Left forelimb (tissue), 1 donor: ENCODE measurements at places on chromosomes 12 and 14.

DNA sequence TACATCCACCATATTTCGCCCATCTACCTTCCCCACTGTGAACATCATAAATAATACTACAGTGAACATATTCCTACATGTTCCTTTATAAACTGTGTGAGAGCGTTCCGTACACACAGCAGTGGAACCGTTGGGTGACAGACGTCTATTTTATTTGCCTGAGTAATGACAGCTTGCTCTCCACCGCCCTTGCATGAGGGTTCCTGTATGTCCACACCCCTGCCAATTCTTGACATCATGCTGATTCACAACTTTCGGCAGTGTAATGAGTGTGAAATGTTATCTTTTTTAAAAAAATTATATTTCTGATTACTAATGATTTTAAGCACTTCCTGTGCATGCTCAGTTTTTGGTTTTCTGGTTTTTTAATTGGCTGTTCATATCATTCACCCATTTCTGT lies 4.3 kb upstream of the RAD52 start:
- no peak for DNase-seq

GRCh38 chr14:24057271-24057670 lies 5.5 kb downstream of the CARMIL3 start:
- no peak for DNase-seq

GRCh38 chr14:101121508-101122139 lies 218.1 kb upstream of the RTL1 start:
- DNase-seq: peak; percentile 60

- DNase-seq: no peak
Measured at GRCh38 chr12:122839907-122840554, 4.8 kb downstream of the HIP1R start.

DNA sequence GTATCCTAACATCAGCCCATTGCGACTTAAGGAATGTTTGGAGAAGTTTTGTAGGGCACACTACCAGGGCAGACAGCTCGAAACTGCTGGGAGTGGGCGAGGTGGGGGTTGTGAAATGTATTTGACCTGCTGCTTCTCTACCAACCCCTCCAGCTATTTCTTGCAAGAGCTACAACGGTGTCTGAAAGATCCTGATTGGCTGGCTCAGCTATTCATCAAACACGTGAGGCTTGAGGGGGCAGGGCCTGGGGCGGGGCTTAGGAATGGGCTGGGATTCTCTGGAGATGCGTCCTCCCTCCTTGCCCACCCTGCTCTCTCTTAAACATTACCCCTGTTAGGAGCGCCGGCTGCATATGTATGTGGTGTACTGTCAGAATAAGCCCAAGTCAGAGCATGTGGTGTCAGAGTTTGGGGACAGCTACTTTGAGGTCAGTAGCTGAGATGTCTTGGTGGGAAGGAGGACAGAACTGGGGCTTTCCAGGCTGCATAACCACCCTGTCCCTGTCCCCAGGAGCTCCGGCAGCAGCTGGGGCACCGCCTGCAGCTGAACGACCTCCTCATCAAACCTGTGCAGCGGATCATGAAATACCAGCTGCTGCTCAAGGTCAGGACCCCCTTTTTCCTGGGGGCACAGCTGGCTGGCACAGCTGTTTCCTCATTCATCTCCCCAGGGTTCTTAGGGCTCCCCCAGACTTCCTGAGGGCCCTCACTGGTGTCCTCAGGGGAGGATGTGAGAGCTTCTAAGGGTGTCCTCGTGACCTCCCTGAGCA lies 3.1 kb downstream of the ARHGEF25 start:
- DNase-seq: no peak

DNA sequence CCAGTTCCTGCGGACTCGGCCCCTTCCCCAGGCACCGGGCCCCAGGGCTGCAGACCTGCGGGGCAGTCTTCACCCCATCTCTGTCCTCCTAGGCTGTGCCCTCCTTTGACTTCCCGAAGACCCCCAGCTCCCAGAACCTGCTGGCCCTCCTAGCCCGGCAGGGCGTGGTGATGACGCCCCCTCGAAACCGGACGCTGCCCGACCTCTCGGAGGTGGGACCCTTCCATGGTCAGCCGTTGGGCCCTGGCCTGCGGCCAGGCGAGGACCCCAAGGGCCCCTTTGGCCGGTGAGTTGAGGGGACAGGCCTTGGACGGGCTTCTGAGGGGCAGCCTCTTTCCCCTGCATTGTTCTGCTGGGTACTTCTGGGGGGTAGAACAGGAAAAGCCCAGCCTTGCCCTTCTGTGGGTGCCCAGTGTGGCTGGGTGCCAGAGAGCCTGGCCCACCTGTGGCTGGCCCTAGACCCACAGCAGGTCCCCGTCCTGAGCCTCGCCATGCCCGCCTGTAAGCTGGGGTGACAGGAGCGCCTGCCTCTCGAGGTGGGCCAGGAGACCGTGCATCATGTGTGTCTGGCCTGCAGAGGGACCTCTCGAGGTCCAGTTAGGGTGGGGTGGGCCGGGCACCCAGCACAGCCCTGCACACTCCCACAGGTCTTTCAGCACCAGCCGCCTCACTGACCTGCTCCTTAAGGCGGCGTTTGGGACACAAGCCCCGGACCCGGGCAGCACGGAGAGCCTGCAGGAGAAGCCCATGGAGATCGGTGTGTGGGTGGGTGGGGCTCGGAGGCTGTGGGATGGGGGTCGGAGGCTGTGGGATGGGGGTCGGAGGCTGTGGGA lies 12.6 kb upstream of the PUS1 start:
- no peak for DNase-seq

GRCh38 chr12:42871816-42872215 lies 282.3 kb upstream of the PRICKLE1 start:
- no peak for DNase-seq

- peak; percentile 36 for DNase-seq
Measured at GRCh38 chr12:111443586-111443985, 37.9 kb downstream of the SH2B3 start.

- DNase-seq: no peak
Measured at GRCh38 chr12:45439039-45439438, 223.1 kb downstream of the ANO6 start.

DNA sequence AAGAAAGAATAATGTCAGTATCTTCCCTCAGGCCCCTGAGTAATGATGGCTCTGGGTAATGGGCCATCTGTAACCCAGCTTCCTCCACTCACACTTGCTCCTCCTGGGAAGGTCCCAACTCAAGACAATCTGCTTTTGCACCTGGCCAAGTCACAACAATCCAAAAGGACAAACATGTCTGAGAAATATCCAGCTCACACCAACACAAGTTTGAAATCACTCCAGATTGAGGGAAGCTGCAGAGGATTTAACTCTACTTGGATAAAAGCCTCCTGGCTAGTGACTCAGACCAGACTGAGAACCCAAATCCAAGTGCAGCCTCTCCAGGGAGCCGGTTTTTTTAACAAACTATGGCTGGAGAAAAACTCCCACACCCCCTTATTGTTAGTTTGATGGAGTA lies 34.2 kb downstream of the RTRAF start:
- no peak for DNase-seq

DNA sequence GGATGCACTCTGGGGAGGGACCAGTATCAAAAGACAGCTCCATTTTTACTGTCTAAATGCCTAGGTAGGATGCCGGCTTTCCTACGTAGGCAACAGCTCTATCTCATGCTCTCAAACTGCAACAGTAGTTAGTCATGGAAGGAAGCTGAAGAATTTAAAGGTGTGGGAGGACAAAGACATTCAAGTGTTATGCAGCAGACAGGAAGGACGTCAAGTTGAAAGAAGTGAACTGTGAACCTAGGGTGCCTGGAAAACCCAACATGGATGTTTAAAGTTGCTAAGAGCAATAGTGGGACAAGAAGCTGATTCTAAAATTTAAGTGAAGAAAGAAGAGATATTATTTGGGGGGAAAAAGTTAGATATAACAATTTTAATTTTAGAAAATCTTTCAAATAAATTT lies 5.9 kb downstream of the SEC23A start:
- DNase-seq: no peak

- no peak for DNase-seq
Measured at GRCh38 chr14:100305324-100306100, 732 bp downstream of the SLC25A29 start.

DNA sequence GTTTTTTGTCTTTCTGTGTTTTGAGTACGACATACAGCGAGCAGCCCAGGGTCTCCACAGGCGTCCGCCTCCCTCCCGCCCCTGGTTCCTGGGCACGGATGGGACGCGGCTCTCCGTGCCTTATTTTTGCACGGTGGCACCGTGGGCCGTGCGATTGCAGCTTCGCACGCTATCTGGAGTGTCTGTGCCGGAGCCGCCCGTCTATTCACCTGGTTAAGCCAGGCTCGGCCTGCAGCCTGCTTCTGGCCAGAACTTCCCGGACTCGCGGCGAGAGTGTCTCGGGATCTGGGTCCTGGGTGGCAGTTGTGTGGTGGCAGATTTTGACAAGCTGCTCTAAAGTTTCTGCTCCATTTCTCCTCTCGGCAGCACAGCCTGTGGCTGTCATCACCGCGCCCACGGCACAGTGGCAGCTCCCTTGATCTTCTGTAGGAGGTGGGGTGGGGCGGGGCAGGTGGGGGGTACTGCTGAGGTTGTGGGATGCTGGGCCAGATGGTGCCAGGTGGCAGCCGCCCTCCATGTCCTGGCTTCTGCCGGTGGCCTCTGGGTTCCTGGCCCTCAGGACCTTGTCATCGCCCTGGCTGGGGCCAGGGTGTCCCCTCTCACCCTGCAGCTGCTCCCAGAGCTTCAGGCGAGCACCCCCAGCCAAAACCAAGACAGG lies 2.9 kb downstream of the MMP17 start:
- no peak for DNase-seq

DNA sequence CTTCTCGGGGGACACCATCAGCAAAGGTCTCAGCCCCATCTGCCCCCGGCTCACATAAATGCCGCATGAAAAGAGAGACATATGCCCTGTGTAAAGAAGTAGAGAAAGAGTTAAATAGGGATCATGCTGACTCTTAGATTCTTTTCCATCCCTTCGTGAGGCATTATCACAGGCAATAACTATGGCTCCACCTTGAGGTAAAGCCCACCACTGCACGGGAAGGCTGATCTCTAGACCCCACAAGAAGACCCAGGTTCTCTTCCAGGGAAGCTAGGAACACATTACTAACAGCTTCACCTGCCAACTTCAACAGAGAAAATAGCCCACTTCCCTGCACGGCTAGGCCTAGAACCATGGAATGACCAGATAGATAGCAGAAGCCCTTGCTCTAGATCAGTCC lies 14.1 kb upstream of the NOP2 start:
- no peak for DNase-seq

- DNase-seq: no peak
Measured at GRCh38 chr12:28870839-28871440, 278.1 kb upstream of the FAR2 start.

DNA sequence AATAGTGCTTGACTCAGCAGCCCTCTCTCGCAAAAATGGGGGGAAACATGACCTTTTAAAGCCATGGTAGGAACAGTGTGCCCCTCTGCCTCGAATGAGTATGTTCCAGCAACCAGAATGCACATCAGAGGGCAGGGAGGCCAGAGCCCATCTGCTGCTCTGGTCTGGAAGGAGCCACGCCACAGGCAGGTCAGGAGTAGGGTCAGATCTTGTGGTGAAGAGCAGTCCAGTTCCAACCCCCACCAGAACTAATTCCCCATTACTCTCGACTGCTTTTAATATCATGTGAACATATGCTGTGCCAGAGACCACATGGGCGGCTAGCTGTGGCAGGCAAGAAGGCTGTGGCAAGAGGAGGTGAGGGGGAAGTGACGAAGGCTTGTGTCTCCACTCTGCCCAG lies 34.6 kb upstream of the TMX1 start:
- DNase-seq: no peak

GRCh38 chr12:10968765-10969456 lies 17.8 kb downstream of the TAS2R50 start:
- DNase-seq: no peak

DNA sequence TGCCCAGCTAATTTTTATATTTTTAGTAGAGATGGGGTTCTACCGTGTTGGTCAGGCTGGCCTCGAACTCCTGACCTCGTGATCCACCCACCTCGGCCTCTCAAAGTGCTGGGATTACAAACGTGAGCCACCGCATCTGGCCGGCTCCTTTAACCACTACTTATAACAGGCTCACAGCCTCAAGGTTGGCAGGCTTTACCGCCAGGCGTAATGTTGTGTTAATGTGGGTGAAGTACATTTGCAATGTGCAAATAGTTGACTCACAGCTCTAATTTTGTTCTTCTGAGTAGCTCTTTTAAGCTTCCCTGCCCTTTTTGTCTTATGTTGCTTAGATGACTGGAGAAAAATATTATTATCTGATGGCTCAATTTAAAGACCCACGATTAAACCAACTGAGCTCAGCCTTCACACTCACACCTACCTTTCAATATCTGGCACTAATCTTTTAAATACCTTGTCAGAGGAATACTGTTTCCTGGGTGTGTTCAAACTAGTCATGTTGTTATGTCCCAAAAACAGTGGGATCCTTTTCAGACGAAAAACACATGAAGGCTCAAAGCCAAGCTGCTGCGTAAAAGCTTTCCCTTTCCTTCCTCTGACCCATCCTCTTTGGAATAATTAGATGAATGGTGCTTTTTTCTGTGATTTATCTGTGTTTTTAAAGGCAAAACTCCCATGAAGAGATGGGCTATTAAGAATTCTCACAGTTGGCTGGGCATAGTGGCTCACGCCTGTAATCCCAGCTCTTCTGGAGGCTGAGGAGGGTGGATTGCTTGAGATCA lies 57.2 kb upstream of the USP44 start:
- DNase-seq: no peak

- DNase-seq: no peak
Measured at GRCh38 chr12:121005346-121005815, 10.9 kb downstream of the C12orf43 start.

DNA sequence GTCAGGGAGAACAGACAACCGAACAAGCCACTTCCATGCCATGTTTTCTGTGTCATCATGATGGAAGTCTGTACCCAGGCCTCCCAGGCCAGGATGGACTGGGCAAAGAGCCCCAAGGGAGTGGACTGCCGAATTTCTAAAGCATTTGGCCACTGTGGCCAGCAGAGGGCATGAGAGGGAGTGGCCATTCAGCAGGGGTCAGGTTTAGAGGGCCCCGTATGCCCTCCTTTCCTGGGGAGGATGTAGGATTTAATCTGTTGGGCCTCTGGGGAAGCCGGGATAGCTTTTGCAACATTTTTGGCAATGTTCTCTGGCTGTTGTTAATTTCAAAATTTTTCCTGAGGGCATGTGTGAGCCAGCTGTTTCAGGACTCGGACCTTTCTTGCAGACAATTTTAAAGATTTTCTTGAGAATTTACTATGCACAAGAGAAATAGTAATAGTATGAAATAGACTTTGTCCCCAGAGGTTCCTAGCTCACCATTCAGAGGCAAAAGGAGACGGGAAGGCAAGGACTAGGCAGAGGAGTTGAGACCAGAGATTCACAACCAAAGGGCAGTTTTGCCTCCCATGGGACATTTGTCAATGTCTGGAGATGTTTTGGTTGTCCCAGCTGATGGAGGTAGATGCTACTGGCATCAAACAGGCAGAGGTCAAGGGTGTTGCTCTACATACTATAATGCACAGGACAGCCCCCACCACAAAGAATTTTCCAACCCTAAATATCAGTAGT lies 18.0 kb downstream of the ACACB start:
- no peak for DNase-seq

DNA sequence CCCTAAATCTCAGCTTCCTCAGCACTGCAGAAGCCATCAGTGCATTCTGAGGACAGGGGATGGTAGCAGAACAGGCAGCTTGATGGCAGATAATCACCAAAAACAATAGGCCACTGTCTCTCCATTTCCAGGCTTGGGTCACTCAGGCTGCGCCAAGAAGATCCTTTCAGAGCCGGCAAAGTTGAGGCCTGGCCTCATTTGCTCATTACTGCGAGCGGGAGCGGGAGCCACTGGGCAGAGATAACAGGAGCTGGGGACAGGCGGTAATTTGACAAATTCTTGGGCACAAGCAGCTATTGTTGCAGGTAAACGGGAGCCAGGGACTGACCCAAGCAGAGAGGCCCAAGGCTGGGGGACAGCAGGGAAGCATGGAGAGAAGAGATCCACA lies 2.1 kb downstream of the MSI1 start:
- no peak for DNase-seq

GRCh38 chr12:91781114-91781513 lies 364.5 kb downstream of the BTG1 start:
- no peak for DNase-seq
